ENCODE measurements at places on chromosomes 16 and 17.

DNA sequence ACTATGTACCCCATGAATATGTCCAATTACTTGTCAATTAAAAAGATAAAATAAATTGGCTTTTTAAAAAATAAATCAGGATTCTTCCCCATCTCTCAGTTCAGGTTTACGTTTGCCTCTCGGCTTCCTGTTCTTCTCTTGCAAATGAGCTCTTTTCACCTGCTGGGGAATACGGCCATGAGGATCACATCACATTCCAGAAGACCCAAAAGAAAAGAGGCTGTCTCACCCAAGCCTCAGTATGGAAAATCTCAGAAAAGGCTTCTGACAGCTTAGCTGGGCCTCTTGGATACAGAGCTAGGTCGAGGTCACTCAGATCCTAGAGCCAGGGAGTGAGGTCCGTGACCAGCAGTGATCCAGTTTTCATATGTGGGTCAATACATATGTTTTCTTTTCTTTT lies 171.2 kb upstream of the SDK2 start:
- DNase-seq: no peak

DNA sequence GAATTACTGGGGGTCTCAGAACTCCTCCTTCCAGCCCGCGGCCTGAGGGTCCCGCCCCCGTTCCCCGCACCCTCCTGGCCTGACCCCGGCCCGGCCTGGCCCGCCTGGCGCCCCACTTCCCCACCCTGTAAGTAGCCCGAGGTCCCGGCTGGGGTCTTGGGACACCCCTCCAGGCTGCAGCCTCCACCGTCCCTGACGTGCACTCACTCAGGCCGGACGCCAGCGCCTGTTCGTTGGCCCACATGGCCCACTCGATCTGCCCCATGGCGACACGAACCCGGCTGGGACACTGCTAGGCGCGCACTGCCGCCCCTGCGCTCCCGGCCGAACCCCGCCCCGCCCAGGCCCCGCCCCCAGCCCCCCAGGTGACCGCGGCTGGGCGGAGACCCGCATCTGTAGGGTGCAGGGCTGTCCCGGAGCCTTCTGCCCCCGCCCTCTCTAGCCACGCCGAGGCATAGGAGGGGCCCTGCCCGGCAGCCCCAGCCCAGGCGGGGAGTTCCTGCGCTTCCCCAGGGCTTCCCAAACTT lies at the start of gene CYBA:
CYBA (minus strand) TSS at position 305 of the 527 bp plus-strand sequence; CDS start at position 265, 40 bp downstream.
- DNase-seq: peak; percentile 85

- no peak for DNase-seq
Measured at GRCh38 chr17:74861662-74862107, 2.0 kb upstream of the GRIN2C start.

DNA sequence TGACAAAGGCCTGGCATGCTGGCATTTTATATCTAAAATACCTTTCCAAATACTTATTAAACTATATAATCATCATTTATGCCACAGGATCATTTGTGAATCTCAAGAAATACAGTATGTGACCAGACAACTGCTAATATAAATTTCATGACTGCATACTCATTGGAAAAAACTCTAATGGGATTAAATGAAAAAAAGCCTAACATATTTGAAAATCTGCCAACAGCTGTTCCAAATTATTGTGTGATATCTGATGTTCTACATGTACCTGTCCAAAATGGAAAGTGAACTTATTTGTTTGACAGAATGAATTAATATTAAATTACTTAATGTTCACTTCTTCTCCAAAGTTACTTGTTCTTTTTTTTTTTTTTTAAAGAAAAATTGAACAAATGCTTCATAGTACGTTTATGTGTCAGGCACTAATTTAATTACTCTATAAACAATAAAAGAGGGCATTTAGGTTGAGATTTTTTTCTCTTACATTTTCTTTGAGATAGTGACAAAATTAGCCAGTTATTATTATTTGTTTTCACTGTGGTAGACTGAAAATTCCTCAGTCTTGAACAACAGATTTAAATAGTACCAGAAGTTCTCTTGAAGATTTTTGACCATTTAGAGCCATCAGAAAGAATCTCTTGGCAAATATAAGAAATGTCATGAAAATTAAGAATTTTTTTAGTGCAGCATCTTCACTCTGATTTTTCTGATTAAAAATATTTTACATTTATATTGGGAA lies 114.0 kb downstream of the FTO start:
- no peak for DNase-seq

DNA sequence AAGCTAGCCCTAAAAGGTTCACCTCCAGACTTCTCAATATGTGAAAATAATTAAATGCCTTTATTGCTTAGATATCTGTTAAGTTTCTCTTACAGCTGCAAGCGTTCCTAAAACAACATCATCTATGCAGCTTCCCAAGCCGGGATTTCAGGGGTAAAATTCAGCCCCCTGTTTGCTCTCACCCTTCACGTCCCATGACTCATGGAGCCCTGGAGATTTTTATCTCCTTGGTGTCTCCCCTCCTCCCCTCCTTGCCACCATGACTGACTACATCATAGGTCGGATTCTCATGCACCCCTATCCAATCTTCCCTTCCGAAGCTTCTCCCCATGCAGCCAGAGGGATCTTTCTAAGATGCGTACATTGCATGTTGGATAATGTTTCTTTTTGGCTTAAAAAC lies 21.0 kb upstream of the CACNG4 start:
- DNase-seq: no peak

DNA sequence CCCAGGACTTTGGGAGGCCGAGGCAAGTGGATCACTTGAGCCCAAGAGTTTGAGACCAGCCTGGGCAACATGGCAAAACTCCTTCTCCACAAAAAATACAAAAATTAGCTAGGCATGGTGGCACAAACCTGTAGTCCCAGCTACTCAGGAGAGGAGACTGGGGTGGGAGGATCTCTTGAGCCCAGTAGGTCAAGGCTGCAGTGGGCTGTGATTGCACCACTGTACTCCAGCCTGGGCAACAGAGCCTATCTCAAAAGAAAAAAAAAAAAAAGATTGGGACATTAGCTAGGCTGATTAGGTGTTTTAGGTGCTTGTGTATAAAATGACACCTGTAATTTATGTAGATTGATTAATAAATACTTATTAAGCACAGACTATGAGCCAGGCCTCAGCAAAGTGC lies 10.1 kb downstream of the GFOD2 start:
- no peak for DNase-seq

DNA sequence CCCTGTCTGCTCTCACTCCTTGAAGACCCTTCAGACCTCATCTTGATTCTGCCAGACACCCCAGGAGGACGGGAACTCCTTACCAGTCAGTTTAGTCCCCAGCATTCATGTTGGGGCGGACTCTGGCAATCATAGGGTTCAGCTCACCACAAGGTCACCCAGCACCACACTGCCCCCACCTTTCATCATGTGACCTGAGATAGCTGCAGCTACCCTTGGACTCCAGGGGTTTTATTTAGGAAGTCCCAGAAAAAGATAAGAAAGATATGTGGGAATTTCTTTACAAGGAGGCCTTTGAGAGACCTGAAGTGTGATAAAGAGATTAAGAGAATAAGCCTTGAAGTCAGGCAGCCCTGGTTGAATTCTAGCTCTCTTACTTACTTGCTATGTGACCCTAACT lies 59.8 kb upstream of the NLK start:
- no peak for DNase-seq

GRCh38 chr17:55735731-55736405 lies 13.2 kb upstream of the TMEM100 start:
- DNase-seq: peak; percentile 43

DNA sequence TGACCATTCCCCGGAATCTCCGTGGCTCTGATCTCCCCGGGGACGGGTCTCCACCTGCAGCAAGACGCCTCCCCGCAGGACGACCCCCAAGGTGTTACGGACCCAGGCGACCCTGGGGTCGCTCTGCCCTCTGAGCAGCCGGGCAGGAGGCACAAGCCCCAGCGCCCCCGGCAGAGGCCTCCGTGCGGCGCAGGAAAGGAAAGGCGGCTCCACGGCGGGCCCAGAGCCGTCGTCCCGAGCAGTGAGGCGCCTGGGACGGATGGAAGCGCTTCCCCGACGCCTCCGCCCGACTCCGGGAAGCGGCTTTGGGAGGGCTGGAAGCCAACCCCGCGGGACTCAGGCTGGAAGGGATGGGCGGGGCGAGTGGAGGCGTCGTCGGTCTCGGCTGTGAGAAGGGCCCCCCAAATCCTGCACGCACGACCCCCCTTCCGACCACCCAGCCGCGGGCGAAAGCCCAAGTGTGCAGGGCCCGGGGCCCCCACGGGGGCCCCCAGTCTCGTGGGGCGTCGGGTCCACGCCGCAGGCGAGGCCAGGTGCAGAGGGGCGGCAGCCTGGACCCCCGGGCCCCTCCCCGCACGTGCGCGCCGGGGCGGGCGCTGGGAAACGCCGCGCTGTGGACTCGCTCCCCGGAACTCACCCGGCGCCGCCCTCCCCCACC lies 32.7 kb upstream of the RPH3AL start:
- peak; percentile 52 for DNase-seq

DNA sequence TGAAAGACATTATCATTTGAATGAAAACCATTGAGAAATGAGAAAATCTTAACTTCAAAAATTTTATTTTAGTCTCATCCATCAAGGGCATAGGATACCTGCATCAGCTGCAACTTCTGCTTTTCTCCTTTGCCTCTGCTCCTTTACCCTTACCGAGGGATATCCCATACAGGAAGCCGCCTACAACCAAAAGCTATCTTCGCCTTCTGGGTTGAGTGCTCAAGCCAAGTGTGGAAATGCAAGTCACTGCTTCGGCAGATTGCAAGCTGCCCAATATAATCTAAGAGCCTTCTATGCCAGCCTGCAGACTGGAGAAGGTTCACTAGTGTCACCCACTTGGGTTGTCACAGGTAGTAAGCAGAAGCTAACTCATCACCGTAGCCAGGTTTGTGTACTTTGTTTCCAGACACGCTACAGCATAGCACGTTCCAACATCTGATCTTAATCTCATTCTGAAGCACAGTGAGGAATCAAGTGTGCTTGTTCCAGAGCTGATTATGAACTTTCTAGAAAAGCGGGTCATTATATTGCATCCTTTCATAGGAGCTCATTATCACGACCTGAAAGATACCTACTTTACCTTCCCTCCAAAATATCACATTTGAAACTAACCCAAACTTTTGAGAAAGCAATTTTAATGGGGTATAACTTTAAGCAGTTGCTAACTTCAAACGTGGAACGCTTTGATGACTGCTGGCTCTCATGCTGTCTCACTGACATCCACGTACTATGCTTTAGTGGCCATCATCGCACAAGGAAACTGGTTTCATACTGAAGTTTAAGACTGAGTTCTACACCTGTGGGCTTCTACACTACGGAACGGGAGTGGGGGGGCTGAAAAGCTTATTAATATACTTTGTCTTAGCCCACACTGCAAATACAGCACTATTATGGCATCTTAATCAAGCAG lies 8.0 kb upstream of the UNK start:
- DNase-seq: no peak

DNA sequence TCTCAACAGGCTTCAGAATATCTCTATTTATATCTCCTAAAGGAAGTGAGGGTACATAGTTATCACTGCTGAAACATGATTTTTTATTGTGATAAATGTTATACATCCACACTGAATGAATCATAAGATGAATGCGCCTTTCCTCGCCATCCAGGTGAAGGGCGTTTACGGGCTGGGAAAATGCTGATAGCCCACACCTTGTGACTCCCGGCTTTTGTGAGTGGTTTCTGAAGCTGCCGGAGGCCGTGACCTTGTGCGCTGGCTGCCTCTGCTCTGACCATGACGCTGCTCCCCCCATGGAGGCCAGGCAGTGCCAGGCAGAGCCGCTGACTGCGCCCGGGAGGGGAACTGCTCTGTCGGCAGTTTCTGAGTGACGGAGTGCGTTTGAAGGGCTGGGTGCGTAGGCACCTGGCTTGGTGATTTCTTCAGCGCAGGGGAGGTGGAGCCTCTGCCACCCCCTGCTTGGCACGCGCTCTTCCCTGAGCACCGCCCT lies 97.2 kb downstream of the RAP1GAP2 start:
- DNase-seq: no peak

DNA sequence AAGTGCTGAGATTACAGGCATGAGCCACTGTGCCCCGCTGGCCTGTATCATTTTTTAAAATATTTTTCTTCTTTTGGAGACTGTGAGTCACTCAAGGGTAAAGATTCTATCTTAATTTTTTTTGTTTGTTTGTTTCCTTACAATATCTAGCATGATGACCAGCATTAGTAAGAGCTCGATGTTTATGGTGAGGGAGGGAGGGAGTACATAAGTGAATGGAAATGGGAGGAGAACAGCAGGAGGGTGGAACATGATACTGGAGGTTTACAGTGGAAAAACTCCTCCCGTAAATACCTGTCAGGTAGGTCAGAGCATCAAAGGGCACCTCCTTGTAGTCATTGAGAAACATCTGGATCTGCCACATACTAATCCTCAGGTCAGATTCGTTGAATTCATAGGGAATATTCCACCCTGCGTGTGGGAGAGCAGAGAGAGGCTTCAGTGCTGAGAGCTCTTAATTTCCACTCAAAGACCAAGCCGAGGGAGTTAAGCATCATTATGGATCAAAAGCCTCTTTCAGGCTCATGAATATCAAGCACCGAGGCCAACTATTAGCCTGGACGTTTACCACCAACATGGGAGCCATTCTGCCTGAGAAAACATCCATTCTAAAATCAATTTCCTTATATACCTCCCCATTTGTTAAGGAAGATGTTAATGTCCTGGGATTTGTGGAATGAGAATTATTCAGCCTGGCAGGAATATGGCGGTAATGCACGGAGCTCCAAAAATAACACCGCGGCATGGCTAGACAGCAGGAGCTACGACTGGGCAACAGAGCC lies 51.8 kb downstream of the LYRM1 start:
- no peak for DNase-seq

DNA sequence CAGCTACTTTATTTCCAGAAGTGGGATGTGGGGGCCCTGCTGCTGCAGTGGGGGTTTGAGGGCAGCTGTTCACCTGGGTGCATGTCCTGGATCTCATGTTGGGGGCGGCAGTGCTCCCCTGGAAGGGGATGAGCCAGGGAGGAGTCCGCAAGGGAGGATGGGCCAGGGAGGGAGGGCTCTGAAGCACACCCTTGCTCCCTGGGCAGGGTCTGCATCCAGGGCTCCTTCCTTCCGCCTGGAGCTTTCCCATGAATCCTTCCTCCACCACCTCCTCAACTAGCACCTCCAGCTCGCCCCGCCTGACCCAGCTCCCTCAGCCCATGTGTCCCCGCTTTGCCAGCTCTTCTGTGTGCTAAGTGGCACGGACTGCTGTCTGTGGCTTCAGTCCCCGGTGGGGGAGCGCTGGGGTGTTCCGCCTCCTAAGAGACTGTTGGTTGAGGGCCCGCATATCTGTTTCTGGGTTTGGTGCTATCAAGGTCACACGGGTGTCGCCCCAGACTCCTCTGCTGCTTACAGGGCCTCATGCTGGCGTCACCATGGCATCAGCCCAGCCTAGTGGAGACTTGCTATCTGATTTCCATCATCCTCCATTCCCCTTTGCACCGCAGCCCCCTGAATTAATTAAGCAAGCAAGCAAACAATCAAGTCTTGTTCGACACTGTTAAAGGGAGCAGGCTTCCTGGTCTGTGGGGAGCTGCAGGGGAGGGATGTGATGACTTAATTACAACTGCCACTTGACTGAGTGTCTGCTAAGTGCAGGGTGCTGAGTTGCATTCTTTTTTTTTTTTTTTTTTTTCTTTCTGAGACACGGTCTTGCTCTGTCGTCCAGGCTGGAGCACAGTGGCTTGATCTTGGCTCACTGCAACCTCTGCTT lies 71.8 kb downstream of the PRKCA start:
- peak; percentile 51 for DNase-seq
